ENCODE measurements at places on chromosomes 11 and 22.
A peak's percentile ranks its signal among the peaks of the same experiment; 100 is the strongest.

DNA sequence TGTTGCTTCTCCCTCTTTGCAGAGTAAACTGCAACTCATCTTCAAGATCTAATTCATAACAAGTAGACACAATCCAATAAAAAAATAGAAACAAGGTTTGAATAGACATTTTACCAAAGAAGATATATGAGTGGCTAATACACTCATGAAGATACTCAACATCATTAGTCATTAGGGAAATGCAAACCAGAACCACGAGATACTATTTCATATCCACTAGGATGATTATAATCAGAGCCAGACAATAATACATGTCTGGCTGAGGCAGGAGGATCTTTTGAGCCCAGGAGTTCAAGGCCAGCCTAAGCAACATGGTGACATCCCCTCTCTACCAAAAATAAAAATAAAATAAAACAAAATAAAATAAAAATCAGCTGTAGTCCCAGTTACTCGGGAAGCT, 85.0 kb downstream of the ATG16L2 start:
- DNase-seq = no peak

DNA sequence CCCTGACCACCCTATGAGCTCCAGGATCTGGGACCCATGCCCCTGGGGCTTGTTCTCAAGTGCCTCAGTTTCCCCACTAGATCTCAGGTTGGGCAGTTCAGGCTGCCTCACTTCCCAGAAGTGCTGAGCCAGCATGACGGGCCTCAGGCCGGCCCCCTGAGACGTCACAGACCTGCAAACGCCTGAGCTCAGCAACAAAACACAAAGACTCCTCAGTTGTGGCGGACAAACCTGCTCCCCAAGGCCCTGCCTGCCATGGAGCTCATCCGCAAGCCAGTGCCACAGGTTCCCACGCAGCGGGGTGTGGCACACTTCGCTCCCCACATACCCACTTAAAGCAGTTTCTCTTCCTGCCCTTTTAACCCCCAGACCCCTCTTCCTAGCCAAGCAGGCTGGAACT, 45.2 kb downstream of the NECTIN1 start:
- no peak for DNase-seq

GRCh38 chr11:110077831-110078325, 15.3 kb upstream of the ZC3H12C start:
- DNase-seq = peak; percentile 7

DNA sequence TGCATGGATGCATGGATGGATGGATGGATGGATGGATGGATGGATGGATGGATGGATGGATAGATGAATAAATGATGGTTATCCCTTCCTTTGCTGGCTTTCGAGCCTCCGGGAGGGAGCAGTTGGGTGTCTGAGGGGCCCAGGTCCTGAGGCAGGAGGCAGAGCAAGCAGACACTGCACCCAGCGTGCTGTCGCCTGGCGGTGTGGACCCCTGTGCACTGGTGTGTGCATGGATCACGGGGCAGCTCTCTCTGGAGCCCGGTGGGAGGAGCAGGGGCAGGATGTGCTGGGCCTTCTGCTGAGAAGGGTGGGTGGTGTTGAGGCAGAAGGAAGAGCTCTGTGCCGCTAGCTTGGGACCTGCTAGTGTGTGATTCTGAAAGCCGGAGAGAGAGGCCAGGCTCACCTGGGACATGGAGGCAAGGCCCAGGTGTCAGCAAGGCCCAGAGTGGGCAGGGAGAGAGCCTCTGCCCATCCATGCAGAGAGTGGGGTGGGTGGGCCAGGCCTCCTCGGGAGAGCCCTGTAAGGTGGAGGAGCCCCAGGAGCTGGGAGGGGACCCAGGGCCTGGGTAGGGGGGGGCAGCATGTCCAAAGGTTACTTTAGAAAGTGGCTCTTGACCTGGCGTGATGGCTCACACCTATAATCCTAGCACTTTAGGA, 254.4 kb downstream of the BRD1 start:
- no peak for DNase-seq

- no peak for DNase-seq
Observed at GRCh38 chr11:93017821-93018690, 48.6 kb downstream of the MTNR1B start.

GRCh38 chr11:3903207-3903896, 47.9 kb downstream of the STIM1 start:
- no peak for DNase-seq

- no peak for DNase-seq
Observed at GRCh38 chr11:93188726-93189125, 9.1 kb downstream of the SLC36A4 start.

- DNase-seq = no peak
Observed at GRCh38 chr11:12840871-12841660, 166.8 kb downstream of the TEAD1 start.

DNA sequence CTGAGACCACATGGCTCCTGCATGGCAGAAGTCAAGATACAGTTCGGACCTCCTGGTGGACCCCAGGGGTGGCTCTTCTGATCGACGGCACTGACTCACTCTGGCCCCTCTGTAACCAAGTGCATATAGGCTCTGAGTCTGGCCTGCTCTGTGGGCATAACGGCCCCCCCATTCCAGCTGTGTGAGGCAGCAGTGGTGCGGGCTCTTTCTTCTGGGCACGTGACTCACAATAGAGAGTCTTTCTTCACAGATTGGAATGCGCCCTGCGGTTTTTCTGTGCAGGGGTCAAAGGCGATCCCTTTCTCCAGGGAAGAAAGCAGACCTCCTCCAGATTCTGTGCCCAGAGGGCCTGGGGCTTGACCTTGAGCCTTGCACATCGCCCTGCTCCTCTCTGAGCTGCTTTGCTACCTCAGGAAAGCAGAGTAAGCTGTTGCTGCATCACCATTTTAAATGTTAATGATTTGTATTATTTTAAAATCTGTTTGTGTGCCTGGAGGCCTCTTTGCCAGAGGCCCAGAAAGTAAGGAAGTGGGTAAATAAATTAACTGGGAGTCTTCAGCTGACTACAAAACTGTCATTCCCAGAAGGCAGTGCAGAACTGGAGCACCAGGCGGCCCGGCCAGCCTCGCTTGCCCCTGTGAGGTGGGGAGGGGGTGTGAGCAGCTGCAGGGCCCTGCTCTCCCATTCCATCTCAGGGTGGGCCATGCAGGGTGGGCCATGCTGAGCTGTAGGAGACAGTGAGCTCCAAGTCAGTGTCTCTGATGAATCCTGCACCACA, 199.0 kb downstream of the GRIK4 start:
- DNase-seq = no peak

DNA sequence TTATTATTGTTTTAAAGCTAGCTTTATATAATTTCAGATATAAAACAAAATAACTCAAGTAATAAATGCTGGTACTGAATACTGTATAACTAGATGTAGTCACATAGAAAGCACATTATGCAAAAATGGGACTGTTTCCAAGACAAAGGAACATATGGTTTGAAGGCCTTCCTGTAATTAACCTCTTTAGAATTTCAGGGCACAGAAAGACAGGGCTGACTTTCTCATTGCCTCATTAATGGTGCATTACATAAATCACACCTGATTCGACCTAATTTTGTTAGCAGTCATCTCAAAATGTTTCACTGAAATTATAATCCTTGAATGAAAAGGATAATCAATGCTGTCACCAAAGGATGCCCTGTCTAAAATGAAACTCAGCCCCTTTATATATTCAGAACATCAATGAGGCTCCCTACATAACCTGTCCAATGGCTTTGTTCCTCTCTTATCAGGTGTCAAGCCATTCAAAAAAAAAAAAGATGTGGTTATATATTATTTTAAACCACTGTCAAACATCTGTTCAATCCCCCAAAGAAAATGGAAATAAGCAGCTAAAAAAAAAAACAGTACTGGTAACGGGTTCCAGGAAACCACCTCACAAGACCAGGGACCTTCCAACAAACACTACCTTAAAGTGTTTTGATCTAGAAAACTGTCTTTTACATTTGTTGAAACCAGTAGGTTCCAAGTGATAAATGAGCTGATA, 77.4 kb downstream of the FAM168A start:
- DNase-seq = no peak

DNA sequence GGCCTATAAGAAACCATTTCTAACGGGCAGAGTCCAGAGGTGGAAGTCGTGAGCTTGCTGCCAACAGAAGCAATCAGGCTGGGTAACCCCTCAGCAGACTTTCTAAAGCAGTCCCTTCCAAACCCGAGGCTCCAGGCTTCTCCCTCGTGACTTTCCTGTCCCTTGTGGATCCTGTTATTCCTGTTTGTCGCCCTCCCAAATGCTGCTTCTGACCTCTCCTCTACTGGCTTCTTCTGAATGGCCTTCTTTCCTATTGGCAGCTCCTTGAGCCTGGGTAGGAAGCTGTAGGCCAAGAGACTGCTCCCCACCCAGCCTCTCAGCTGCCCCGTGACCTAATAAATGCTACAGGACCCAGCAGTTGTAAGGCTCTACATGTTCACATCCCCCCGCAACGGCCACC, 35.0 kb downstream of the MAFF start:
- DNase-seq = no peak

GRCh38 chr11:127493330-127494022, 492.9 kb upstream of the KIRREL3 start:
- no peak for DNase-seq

- DNase-seq = no peak
Observed at GRCh38 chr11:44601471-44602370, 36.3 kb downstream of the CD82 start.

DNA sequence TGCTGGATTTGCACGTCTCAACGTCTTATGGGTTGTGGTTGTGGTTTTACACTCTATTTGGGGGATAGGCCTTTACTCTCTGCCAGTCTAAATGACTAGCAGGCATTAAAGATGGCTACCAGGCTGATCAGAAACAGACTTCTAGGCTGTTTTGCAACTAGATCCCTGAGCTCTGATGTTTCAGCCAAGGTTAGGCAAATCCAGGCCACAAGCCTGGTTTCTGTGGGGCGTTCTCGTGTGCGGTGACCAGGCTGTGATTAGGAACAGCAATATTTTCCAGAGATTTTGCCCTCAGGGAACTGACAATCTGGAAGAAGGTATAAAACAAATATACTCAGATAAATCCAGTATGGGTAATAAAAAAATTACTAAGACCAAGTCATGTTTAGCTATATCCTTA, 502.4 kb downstream of the INSC start:
- DNase-seq = no peak

DNA sequence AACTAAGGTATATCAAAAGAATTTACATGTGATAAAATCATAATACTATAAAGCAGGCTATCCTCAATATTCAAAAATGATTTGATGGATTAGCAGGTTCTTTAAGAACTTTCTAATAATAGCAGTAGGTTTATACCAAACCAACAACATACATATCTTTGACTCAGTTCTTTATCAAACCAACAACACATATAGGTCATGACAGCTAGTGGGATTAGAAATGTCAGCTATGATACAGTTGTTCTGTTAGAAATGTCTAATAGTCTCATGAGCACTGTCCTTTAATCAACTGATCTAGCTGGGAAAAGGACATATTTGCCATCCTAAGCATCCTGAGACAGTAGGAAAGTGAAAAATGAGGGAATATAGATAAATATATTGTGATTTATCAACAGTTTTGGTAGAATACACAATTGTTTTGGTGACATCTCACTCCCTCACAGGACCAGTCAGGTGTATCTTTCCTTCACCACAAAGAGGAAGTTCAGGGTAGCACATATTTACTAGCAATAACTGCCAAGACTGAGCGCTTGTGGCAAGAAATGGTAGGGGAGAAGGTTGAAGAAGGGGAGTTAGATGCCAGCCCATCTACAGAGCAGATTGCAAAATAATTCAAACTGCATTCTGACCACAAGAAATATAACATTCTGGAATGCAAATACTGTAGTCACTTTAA, 90.8 kb upstream of the APOA1 start:
- DNase-seq = no peak

GRCh38 chr11:33631749-33632091, 68.9 kb downstream of the C11orf91 start:
- DNase-seq = no peak

Measured in stimulated activated CD4-positive, alpha-beta T cell treated with anti-CD3 and anti-CD28 coated beads, Interleukin-12 subunit alpha, Interleukin-12 subunit beta, amount 100 ng/mL, for 48 hours (primary cell).